BJ (cell line): ENCODE measurements at places on chromosomes 5 and 9.

GRCh38 chr5:50406877-50407276 lies 34.2 kb downstream of the EMB start:
- DNase-seq, result no peak

GRCh38 chr5:8683496-8683895 lies 814.5 kb downstream of the MTRR start:
- DNase-seq, result no peak

DNA sequence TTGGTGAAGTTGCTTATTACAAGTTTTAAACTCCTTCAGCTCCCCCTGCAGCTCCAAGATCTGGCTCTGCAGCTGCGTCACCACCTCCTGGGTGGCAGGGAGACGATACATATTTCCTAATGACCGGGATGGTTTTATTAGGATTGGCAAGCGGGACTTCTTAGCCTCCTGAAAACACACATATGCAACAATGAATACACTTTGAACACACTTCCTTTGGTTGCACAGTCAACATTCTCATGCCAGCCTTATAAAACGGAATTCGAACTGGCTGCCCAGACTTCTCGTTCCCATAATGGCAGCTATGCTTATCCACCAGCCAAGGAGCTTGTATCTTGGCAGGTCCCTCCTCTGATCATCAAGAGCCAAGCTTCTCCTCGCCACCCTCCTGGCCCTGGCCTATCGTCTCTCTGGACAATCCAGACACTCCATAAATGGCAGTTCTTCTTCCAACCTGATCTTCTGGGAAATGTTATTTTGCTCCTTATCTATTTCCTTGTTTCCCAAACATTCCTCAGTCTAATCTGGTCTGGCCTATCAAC lies 131.9 kb downstream of the CDK5RAP2 start:
- no peak for DNase-seq

DNA sequence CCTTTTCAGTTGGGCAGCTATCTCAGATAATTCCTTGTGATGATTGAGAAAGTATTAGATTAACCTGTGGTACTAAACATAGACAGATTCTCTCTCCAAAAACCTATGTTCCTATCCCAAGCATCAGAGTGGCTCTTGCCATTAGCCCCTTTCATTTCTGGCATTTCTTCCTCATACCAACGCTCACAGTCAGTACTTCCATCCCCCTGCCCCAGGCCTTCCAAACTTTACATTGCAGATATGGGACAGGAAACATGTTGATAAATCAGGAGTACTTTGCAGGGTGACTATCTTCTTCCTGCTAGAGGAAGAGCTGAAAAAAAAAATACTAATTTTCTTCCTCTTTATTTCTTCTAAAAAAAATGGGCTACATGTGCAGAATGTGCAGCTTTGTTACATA lies 442.6 kb upstream of the RGMB start:
- no peak for DNase-seq

DNA sequence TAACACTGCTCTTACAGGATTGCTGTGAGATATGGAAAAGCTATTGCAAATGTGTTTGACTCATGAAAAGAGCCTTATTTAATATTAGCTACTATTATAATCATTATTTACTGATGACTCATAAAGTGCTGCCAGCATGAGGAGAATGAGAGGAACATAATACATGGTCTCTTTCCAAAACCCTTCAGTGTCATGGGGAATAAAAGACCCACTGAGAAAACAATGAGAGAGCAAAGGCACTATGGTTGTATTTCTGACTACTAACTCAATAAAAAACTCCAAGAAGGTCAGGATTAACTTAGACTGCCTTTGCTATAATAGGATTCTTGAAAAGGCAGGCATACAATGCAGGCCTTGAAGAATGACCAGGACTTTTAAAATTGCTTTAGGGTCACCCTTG lies 633.5 kb downstream of the DTWD2 start:
- DNase-seq, result no peak

GRCh38 chr5:14937254-14937653 lies 65.7 kb upstream of the ANKH start:
- DNase-seq, result no peak

DNA sequence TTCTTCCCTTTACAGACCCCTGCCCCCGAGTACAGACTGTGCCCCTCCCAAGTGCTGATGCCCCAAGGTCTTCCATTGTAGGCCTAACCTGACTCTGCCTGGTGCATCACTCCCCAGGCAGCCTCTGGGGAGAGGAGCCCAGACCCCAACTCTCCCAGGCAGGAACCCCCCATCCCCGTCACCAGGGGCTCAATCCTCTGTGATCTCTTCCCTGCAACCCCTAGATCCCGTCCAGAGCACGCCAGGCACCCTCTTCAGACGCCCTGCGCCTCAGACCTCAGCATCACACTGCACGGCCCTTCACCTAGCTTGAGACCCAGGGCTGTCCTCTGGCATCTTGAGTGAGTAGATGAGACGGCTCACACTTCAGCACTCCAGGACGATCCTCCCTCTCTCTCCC lies 6.4 kb upstream of the EGR1 start:
- no peak for DNase-seq

DNA sequence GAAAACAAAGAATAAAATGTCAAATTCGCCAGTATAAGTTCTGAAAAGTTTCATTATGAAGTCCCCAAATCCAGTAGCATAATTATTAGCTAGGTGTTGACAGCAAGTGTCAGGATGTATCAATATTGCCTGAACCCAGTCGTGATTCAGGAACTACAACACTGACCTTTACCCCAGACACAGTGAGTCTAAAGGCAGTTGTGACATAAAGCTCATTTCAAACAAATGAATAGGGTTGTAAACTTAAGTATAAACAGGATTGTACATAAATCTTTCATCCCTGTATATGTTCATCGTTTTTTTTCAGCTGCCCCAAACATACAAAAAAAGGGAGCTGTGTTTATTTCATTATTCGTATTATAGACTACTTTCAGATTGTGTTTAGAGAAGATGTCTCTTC lies 385.7 kb downstream of the PLK2 start:
- DNase-seq, result no peak

DNA sequence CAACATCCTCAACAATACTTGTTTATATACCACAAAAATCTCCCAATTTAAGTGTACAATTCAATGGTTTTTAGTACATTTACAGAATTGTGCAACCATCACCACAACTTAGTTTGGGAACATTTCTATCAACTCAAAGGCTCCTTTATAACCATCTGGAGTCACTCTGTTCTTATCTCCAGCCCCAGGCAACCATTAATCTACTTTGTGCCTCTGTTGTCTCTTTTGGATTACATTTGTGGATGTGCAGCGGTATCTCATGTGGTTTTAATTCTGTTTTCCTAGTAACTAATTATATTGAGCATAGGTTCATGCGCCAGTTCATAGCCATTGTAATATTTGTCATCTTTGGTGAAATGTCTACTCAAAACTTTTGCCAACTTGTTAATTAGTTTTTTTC lies 14.4 kb downstream of the ADAMTS19 start:
- DNase-seq, result no peak

- no peak for DNase-seq
These were observed 17.7 kb downstream of the SLC28A3 start for GRCh38 chr9:84322828-84323227.

DNA sequence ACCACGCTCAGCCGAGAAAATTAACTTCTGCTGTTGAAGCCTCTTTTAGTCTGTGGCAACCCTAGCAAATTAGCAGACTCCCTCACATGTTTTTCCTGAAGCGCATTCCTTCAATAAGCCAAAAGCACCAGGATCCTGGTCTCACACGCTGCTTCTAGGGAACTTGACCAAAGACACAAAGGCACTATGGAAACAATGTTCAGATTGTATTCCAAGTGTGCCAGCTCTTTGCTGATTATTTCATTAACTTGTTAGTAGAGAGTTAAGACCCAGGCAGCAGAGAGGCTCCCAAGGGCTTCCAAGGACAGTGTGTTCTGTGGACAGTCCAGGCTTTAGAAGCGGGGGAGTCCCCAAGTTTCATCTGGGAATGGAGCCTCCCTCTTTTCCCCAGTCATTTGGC lies 94.4 kb upstream of the BASP1 start:
- no peak for DNase-seq

GRCh38 chr9:87894998-87895625 lies 12.4 kb downstream of the SPATA31E1 start:
- no peak for DNase-seq

DNA sequence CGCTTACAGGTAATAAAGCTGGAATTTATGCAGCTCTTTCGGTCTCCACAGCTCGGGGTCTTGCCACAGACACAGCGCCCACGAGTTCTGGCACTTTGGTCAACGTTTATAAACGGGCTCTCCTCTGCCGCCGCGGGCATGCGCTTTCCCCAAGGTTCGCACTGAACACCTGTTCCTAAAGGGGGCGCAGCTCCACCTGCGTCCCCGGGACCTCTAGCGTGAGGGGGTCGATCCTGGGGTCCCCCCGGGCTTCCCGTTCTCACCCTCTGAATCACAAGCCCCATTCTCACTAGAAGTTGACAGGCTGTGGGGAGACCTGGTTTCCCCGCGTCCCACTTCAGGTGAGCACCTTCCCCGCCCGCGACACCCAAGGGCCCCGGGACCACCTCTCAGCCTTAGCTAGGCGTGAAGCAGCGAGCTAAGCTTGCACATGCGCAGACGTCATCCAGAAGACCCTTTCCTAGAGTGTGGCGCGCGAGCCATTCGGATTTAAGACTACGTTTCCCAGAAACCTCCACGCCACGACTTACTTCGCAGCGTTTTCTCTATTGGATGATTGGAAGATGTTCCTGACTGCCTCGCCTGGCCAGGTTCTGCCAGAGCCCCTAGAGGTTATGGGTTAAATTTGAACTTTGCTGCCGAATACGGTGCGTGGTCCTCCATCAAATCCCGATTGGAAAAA lies 21.3 kb upstream of the ZNF782 start:
- DNase-seq, result no peak

DNA sequence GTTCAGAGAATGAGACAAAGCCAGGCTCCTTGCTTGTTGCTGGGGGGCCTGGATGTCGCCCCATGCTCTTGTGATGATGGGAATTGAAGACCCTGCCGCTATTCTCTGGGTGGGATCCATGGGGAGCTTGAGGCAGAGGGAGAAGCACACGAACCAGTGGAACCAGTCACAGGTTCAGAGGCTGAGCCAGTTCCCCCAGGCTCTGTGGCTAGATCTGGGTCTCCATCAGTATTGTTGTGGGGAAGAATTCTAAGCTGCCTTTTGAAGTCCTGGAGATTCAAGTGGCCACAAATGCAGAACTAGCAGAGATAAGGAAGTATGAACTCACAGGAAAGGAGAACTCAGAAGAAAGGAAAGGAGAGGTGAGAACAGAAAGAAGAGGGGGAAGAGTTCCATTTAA lies 219.4 kb downstream of the MSX2 start:
- no peak for DNase-seq

- no peak for DNase-seq
These were observed 39.7 kb downstream of the NDUFS6 start for GRCh38 chr5:1840741-1841521.

DNA sequence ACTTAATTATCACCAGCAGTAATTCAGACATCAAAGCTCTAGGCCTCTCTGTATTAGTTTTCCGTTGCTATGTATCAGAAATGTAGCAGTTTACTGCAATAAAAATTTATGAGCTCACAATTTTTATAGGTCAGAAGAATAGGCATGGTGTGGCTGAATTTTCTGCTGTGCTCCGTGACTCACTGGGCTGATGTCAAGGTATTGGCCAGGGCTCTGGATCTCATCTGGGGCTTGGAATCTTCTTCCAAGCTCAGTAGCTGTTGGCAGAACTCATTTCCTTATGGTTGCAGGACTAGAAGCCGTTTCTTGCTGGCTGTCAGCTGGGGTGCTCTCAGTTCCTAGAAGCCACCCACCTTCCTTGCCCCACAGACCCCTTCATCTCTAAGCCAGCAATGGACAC lies 66.3 kb downstream of the PSAT1 start:
- DNase-seq, result peak; percentile 78

DNA sequence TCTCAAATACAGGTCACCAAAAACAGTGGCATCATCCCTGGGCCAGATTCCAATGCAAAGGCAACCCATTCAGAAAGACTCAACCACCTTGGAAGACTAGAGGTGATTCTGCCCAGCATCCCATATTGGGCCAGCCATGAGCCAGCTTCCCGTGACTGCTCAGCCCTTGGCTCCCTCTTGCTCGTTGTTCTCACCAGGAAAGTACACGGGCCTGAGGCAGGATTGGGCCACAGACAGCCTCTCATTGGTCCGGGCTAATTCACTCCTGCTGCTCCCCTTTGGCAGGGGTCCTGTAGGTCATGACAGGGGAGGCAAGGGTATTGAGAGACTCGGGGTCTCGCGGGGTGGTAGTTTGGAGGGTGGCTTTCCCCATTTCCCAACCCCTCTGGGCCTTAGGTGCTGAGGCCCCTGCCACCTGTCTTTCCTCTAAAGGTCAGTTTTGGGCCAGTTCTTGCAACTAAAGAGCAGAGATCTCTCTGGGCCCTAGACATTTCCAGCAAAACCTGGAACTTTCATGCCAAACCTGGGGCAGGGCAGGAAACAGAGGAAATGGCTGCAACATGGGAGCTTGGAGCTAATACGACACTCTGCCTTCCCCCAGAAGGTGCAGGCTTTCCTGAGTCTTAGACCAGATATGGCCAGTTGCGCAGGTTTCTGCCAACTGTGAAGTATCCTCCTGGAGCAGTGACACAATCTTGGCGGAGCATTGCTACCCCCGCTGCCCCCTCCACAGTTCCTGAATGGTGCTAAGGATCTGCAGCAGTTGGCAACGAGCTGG lies 22.0 kb upstream of the FGFR4 start:
- no peak for DNase-seq

GRCh38 chr9:92607088-92607487 lies 62.8 kb downstream of the IPPK start:
- no peak for DNase-seq

- DNase-seq, result no peak
These were observed 69.5 kb upstream of the HSPB3 start for GRCh38 chr5:54385994-54386393.

- no peak for DNase-seq
These were observed 17.8 kb upstream of the PRELID2 start for GRCh38 chr5:145852990-145853389.

DNA sequence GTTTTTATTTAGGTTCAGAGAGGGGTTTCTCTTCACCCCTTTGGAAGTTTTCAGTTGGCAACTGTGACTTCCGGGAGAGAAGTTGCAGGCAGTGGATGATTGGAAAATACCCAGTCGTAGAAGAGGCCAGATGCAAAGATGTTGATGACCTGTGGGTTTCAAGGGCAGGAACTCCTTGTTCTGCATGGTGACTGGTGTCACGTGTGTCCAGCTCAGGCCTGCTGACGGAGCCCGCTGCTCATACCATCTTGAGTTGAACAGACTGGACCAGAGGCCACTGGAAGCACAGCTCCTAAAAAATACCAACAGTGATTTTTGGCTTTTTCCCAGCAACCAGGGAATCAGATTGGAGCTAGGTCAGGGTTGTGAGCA lies 243.9 kb upstream of the KLF4 start:
- DNase-seq, result no peak

GRCh38 chr5:6873359-6873758 lies 160.1 kb downstream of the TENT4A start:
- DNase-seq, result no peak

GRCh38 chr9:114283551-114284111 lies 39.3 kb upstream of the ORM1 start:
- DNase-seq, result no peak

GRCh38 chr5:155050384-155051019 lies 36.9 kb downstream of the KIF4B start:
- DNase-seq, result no peak
